ENCODE measurements at places on chromosomes 3 and 15. TPM values are rescaled to one million over a fixed set of nuclear protein-coding genes. Genes with fewer than 3 reads are reported as not detected.

The SGO1 gene
- 1.3 TPM for polyA plus RNA-seq

The GOLGA6L10 gene
- polyA plus RNA-seq: 0.99 TPM

The CAMKV gene
- not detected for polyA plus RNA-seq

The PLA2G4F gene
- polyA plus RNA-seq: not detected

The ATP13A5 gene
- not detected for polyA plus RNA-seq

The CCR8 gene
- not detected for polyA plus RNA-seq

The NEK10 gene
- 3.0 TPM for polyA plus RNA-seq

The CASR gene
- polyA plus RNA-seq: not detected

The PP2D1 gene
- not detected for polyA plus RNA-seq

The CCR4 gene
- polyA plus RNA-seq: not detected

The WDR76 gene
- 4.6 TPM for polyA plus RNA-seq

The TTLL13 gene
- 0.07 TPM for polyA plus RNA-seq

The CFAP100 gene
- not detected for polyA plus RNA-seq

The RAB27A gene
- polyA plus RNA-seq: 26.2 TPM

The ARPP21 gene
- not detected for polyA plus RNA-seq

The TMEM158 gene
- polyA plus RNA-seq: 24.7 TPM

The PLA2G4E gene
- polyA plus RNA-seq: not detected

All from AG04450 (cell line).